ENCODE measurements at places on chromosomes 7 and 10.

GRCh38 chr7:115816318-115816974, 214.1 kb downstream of the TFEC start:
- DNase-seq: no peak

DNA sequence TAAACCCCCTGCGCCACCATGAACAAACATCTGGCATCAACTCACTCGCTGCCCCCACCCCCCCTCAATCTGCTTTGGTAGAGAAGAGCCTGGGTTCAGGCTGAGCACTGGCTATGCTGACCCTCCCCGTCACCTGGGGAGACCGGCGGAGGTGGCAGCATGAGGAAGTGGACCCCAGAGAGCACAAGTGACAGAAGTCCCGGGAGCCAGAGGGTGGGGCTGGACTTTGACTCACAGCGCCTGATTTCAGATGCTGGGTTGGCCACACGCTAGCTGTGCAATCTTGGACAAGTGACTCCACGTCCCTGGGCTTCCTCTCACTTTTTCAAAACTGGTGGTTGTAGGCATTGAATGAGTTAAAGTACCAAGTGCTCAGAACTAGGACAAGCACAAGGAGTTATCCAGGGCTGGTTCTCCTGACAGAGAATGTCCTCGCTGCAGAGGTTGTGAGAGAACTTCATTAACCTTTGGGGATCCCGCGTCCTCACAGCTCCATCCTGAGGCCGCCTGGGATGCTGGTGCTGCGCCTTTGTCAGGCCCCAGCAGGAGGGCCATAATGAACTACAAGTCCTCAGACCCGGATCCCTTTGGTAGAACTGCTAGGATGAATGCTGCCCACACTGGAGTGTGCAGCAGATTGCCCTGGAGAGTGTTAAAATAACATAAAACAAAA, 48.8 kb upstream of the RASGEF1A start:
- DNase-seq: no peak

GRCh38 chr7:95472581-95473161, 13.1 kb upstream of the ASB4 start:
- no peak for DNase-seq

DNA sequence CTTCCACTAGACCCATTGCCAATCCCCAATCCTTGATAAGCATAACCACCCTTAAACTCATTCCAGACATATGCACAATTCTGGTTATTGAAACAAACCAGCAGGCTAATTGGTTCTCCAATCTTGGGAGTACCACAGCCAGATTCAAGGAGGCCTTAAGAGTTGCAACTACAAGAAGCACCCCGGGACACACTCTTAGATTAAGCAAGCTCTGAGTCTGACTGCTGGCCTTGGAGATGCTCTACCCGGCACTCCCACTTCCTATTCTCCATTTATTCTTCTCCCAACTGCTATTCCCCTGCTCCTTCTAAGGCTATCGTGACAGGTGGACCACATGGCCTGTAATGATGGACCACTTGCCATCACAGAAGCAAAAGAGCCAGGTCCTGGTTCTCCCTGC, 40.3 kb downstream of the CYTH3 start:
- DNase-seq: no peak

DNA sequence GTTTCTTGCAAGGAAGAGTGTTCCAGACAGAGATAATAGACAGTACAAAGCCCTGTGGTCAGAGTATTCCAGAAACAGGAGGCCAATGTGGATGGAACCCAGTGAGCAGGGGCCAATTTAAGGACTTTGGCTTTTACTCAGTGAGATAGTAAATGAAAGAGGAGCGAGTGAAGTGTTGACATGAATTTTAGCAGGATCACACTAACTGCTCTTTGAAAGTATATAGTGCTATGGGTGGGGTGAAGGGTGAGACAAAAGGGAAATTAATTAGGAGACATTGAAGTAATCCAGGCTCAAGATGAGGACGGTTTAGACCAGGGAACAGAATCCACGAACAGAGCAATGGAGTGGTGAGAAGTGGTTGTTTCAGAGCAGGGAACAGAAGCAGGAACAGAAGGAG, 62.2 kb upstream of the TES start:
- DNase-seq: no peak

DNA sequence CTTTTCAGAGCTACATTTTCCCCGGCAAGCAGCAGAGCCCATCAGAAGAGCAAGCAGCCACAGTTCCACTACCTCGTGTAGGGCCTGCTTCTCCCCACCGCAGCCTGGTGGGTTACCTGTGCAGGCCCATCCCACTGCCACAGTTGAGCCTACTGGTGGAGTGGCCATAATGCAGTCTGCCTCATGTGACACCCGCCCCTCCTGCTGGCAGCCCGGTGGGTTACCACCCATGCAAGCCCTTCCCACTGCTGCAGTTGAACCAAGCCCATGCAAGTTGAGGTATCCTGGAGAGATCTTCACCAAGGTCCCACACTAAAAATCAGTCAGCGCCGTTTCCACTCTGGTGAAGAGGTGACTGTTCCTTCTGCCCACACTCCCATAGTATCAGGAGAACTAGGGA, 32.1 kb upstream of the CNNM1 start:
- DNase-seq: no peak

- no peak for DNase-seq
Measured at GRCh38 chr7:88346357-88346756, 39.7 kb upstream of the STEAP4 start.

GRCh38 chr7:47472444-47473157, 109.3 kb downstream of the TNS3 start:
- no peak for DNase-seq

DNA sequence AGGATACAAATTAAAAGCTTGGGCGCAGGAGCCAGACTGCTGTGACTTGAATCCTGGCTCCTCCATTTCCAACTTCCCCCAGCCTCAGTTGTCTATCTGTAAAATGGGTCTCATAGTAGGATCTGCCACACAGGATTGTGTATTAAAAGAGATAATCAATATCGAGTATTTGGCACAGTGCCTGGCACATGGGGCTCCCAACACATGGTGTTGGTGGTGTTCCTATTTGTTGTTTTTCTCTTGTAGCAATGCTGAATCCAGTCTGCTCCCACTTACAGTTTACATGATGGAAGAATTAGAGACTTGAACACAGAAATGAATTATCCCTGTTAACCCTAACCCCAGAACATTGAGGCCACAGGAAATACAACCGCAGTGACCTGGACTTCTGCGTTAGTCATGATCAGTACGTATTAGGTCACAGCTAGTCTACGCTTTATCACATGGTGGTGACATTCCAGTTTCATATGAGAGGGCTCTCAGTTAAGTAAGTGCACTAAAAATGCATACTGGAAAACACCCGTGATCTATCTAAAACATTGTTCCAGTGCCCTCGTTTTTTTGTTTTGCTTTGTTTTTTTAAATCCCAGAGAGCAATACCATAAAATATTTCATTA, 169.5 kb upstream of the KLF14 start:
- no peak for DNase-seq

DNA sequence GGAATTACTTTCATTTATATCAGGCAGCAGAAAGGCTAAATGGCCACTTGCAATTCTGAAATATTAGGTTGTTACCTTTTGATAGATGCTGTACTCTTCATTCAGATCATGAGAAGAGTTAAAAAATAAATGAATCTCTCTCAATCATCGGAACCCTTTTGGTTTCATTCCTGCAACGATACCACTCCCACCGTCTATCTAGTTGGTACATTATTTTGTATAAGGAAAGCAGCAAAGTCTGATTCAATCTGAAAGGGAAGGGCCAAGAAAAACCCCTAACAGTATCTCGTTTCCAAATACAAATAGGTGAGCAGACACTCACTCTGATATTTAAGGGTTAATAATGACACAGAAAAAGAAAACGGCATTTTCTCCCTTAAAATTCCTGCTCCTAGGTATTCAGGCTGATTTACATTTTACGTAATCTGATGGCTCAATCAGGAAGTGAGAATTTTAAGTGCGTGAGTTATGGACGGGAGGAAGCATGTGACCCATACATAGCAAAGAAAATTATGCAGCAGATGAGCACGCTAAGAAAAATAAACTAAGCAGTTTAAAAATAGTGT, 209.4 kb upstream of the KLF14 start:
- no peak for DNase-seq

DNA sequence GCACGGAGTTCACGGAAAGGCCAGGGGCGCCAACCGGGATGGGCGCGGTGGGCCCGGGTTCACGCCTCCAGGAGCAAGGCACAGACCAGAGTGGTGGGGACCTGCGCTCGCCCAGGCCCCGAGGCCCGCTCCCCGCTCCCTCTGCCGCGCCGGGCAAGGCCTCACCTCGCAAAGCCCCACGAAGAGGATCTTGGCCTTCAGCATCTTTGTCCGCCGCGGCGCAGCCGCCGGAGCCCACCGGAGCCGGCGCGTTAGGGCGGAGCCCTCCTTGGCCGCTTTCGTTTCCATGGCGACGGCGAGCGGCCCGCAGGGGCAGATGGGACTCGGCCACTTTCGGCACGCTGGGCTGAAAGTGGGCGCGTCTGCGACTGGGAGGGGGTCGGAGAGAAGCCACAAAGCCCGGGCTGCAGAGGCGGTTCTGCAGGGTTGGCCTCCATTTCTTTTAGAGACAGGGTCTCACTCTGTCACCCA, 944.4 kb upstream of the ZNF722 start:
- DNase-seq: no peak

DNA sequence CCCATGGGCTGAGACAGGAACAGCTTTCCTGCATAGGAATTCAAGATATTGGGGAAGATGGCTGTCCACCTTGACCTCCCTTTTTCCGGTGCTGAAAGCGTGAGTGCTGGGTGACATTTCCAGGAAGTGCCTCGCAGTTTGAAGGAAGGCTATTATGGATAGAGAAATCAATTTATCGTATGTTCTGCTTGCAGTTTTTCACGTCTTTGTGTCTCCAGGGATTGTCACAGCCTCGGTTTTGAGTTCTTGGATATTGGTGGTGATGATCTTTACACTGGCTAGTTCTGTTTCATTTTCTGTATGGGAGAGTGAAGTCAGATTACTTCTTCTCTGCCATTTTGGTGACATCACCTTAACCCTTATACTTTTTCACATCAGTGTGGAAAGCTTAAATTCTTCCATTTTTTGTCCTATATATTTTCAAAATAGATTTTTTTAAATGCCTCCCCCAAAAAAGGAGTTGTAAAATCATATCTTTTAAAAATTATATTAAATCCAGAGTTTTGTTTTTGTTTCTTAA, 102.5 kb upstream of the APBB1IP start:
- DNase-seq: no peak

- no peak for DNase-seq
Measured at GRCh38 chr7:92613214-92613613, 23.0 kb upstream of the FAM133B start.

DNA sequence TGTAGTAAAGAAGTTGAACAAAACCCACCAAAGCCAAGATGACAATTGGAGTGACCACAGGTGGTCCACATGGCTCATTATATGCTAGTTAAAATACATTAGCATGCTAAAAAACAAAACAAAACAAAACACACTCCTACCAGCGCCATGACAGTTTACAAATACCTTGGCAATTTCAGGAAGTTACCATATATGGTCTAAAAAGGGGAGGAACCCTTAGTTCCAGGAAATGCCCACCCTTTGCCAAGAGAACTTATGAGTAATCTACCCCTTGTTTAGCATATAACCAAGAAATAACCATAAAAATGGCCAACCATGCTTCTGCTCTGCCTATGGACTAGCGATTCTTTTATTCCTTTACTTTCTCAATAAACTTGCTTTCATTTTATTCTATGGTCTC, 979.1 kb upstream of the POT1 start:
- DNase-seq: no peak

GRCh38 chr10:49144058-49144720, 10.4 kb upstream of the FAM170B start:
- no peak for DNase-seq

DNA sequence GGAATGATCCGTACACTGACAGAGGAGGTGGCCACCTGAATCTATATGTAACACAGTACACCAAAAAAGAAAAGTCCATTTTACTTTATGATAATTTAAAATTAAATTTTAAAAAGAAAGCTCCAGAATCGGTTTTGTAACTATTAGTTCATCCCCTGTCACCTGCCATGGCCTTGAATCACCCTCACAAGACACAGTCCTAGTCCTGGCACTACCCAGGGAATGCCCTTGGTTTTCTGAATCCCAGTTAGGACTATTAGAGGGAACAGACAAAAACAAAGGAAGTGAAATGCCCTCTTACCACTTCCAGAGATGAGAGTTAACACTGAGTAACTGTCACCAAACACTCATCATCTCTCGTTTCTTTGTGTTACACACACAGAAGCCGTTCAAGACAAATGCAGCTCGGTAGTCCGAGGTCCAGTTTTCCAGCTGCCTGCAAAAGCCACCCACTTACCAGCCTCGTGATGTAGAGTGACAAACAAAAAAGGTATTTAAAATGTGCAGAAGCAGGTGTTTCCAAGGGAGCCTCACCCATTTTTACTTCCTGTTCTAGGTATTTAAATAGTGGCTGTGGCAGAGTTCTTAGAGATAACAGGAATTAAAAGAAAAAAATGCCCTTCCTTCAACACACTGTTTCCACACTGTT, 6.1 kb downstream of the PTPRN2 start:
- no peak for DNase-seq

DNA sequence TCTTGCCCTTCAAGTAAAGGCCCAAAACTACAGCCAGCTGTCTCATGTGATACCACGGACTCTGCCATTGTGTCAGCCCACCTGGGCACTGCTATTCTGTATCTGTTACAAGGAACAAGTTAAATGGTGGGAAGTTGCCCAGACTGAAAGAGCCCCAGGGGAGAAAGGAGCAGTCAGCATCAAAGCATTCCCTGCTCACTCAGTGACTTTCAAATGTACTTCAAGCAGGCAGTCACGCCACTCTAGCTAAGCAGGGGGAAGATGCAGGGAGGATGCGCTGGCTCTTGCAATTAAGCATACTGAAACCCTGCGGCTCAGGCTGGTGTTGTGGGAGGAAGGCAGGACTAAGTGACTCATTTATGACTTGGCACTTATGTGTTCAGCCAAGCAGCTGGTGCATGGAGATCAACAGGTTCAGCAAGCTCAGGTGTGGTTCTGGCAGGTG, 1249.6 kb downstream of the TYW1 start:
- no peak for DNase-seq

DNA sequence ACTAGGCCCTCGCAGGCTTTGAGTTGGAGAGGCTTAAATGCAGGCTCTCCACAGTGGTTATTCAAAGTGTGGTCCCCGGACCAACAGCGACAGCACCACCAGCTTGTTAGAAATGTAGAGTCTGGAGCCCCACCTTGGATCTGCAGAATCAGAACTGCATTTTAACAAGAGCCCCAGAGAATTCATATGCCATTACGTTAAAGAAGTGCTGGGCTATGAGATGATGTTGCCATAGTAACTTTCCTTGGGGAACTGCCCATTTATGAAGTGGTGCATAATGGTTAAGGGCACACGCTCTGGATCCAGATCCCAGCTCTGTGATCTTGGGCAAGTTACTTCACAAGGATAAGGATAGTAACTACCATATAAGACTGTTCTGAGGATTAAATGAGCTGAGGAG, 48.9 kb downstream of the ZCCHC24 start:
- no peak for DNase-seq

- DNase-seq: no peak
Measured at GRCh38 chr10:14253079-14253478, 77.6 kb downstream of the FRMD4A start.

DNA sequence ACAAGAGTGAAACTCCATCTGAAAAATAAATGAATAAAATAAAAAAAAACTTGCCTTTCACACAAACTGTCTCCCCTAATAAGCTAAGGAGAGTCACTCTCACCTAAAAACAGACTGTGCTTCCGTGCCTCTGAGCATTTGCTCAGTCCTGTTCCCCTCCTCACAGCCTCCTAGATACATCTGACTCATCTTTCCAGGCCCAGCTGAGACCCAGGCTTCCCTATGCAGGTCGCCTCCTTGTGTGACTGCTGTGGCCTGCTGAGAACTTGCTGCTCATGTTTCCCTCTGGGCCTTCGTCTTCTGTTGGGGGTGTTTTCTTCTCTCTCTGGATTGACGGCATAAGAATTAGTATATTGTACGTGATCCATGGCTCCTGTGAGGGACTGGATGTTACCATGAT, 777.7 kb downstream of the LRMDA start:
- DNase-seq: no peak

All from activated CD8-positive, alpha-beta memory T cell treated with anti-CD3 and anti-CD28 coated beads for 4 hours (primary cell).